ENCODE measurements at places on chromosomes 2 and 18.
A peak's percentile ranks its signal among the peaks of the same experiment; 100 is the strongest.

- DNase-seq = no peak
Measured at GRCh38 chr18:46636040-46636630, 20.9 kb downstream of the LOXHD1 start.

DNA sequence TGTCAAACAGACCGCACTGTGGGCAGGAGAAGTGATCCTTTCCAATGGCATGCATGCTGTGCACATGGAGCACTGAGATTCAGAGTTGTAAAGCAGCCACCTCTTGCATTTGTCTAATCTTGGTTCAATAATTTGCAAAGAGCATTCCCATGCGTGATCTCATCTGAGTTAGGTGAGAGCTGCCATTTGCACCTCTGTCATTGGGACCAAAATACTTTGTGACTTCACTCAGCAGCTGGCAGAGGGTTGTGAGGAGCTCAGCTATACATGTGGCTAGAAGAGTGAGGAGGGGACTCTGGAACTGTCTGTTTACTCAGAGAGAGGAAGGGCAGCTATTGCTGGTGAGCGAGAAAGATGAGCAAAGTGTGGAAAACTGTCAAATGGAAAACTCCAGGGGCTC, 265.1 kb upstream of the TNP1 start:
- peak; percentile 43 for DNase-seq

- no peak for DNase-seq
Measured at GRCh38 chr2:147214914-147215313, 629.9 kb upstream of the ACVR2A start.

- DNase-seq = peak; percentile 96
Measured at GRCh38 chr2:30239308-30239985, 8.1 kb downstream of the LBH start.

- DNase-seq = no peak
Measured at GRCh38 chr2:239029958-239030357, 182.1 kb downstream of the TWIST2 start.

DNA sequence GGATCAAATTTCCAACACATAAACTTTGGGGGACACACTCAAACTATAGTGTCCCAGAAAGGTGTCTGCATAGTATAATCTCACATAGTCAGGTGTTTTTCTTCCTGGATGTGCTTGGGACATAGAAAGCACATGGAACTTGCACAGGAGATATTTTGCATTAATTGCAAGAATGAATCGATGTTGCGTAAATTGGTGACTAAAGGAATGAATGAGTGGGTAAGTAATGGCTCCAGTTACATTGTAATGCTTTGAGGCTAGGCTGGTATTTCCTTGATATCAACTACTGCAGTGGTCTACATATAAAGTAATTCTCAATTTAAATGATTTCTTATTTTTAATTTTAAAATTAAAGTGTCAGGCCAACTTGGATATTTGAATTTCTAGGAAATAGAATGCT, 53.4 kb downstream of the SH3RF3 start:
- DNase-seq = no peak

DNA sequence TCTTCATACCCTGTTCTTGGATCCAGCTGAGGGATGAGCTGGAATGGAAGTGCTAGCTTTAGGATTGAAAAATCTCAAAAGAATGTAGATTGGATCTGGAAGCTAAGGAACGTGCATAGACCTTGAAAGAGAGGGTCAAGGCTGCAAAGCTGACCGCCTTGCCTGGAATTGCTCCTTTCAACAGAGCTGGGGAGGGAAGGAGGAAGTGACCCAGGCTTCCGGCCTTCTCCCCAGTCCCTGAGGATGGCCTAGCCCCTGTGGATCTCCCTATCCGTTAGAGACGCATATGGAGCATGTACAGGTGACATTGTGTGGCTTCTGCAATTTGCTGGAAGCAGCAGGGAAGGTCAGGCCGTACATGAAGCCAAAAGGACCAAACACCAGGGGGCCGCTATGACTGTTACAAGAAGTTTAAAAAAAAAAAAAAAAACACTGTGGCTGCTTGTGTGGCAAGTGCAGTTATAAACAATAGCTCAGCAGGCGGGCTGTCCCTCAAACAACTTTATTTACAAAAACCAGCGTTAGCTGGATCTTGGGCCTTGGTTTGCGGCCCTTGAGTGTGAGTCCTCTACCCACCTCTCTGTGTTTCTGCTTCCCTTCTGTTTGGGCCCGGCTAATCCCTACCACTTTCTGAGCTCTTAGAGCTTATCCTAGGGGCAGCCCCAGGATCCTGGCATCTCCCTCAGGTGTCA, 227.6 kb downstream of the SEPTIN10 start:
- no peak for DNase-seq

GRCh38 chr18:60446821-60447220, 74.2 kb upstream of the MC4R start:
- DNase-seq = peak; percentile 46

DNA sequence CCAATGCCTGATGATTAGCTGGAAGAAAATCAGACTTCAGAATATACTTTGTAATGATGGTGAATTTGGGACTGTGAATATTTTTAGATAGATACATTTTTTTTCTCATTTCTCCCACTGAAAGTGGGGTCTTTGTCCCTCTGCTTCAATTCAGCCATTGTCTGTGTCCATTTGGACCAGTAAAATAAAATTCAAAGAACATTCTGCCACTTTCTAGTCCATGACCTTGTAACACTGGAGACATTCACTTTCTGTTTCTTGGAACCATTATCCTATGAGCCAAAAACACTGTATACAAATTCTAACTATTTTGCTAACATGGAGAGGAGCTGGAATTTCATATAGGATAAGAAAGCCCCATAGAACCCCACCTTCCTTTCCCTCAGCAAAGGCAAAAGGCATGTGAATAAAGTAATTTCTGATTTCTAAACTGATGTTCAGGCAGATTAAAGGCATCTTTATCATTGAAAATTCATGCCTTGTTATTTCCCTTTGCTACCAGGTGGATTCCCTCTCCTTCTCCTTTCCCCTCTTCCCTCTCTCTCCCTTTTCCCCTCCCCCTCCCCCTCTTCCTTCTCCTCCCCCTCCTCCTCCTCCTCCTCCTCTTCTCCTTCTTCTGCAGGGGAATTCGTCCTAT, 2010.4 kb upstream of the LRRTM1 start:
- no peak for DNase-seq

GRCh38 chr2:128284037-128284441, 34.6 kb downstream of the HS6ST1 start:
- DNase-seq = no peak

DNA sequence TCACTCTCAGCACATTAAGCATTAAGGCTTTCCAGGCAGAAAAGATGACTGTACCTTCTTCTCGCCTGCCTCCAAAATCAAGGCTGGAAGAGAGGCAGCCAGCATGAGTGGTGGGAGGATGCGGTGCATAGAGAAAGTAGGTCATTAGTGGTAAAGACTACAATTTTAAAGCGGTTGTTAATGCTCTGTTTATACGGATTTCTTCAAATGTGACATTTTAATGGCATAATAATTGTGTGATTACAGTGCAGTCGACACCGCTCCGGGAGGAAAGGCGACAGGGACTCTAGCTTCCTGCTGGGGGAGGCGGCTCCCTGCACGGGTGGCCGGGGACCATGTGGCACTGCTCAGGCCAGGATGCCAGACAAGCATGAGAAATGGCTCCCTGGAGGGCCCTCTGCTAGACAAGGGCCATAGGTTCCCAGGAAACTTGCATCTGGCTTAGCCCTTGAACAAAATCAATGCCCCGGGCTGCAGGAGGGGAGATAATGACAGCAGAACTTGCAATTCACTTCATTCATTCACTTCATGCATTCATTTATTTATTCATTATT, 129.6 kb downstream of the GALNT14 start:
- DNase-seq = no peak

GRCh38 chr2:42098571-42099437, 51.0 kb downstream of the PKDCC start:
- DNase-seq = no peak

- DNase-seq = peak; percentile 95
Measured at GRCh38 chr18:68840554-68841263, 42.8 kb downstream of the CCDC102B start.

GRCh38 chr2:9423922-9424272, 443 bp downstream of the CPSF3 start:
- no peak for DNase-seq

DNA sequence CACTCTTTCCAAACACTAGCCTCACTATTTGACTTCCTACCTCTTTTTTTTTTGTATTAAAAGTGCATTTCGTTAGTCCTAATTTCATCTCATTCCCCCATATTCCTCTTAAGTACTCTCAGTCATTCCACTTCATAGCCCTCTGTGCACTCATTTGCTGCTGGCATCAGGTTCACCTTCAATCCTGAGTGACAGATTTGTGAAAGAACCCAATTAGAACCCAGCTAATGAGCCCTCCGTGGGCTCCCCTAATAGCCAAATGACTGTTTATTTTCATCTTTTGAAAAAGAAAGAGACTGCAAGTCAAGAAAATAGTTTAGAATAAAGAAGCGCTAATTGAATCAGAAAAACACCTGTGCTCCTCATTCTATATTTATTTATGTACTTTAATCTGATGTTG, 512.1 kb upstream of the LRATD1 start:
- no peak for DNase-seq

GRCh38 chr2:105175231-105175630, 66.3 kb upstream of the GPR45 start:
- DNase-seq = no peak

GRCh38 chr18:48167897-48168253, 237.4 kb upstream of the SMAD2 start:
- no peak for DNase-seq

- DNase-seq = no peak
Measured at GRCh38 chr2:19839438-19839837, 62.3 kb downstream of the TTC32 start.
